ENCODE measurements at places on chromosomes 6 and 20.

- no peak for DNase-seq
Observed at GRCh38 chr6:21241231-21242130, 352.1 kb upstream of the SOX4 start.

GRCh38 chr20:61454053-61454452 lies 202.0 kb downstream of the CDH4 start:
- no peak for DNase-seq

- no peak for DNase-seq
Observed at GRCh38 chr6:34773916-34774315, 16.6 kb downstream of the SNRPC start.

DNA sequence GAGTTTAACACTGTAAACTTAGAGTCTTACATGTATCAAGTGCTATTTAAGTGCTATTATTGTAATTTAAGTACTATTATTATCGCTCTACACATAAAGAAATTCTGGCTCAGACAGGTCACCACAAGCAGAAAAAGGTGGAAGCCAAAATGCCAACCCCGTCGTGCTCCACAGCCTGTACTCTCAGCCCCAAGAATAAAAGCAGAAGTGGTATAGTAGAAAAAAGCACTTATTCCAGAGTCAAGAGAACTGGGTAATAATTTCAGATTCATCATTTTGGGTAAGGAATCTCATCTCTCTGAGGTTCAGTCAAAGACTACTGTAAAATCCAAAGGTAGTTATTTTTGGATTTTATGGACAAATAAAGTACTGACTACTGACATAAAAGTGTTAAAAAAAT lies 943 bp downstream of the ZUP1 start:
- no peak for DNase-seq
